Activated CD4-positive, CD25-positive, alpha-beta regulatory T cell (primary cell): ENCODE measurements at places on chromosomes 3 and 15.

DNA sequence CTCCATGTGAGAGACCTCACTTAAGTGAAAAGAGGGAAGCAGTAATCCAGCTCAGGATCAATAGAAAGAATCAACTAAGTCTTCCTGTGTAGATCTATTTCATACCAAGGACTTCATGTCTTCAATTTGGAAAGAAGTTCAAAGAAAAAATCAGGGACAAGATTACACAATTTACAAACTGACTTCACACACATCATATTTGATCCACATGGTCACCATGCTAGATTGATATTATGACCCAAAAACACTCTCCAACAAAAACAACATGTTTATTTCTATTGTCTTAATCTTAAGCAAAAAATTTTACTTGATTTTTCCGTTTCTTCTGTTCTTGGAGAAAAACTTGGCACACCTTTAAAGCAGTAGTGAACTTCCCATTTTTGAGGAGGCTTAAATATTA is 76.3 kb downstream of the THBS1 start:
- DNase-seq = no peak

GRCh38 chr3:20056725-20057611 is 16.7 kb downstream of the KAT2B start:
- DNase-seq = no peak

- DNase-seq = no peak
Observed at GRCh38 chr3:25472153-25472552, 44.1 kb downstream of the RARB start.

GRCh38 chr15:52031556-52031955 is 12.5 kb downstream of the MAPK6 start:
- no peak for DNase-seq

DNA sequence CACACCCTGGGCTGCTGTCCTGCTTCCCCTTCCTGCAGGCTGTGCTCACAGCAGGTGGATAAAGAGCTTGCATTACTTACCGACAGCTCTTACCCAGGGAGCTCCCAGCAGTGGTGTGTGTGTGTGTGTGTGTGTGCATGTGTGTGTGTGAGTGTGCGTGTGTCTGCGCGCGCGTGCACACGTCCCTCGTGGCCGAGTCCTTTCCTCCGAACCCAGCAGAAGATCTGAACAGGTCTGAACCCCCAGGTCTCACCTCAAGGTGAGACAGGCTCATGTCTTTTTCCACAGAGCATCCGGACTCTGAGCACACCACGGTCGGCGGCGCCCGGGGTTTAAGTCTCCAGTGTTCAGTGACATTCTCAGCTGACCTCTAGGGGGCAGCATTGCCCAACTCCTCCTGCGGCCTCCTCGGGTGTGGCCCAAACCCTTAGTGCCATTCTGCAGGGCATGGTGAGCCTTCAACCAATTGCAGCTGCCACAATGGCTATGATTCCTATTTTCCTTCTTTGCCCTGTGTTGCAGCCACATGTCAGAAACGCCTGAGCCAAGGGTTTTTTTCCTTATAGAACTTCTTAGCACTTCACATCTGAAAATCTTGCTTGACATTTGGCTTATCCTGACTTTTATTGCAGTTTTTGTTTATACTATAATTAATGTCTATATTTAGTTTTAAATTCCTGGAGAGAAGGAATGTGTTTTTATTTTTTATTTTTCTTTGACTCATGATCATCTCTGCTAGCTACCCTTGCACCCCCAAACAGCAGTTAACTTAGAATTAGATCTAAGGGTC is 64.1 kb upstream of the KLHL25 start:
- peak; percentile 55 for DNase-seq

DNA sequence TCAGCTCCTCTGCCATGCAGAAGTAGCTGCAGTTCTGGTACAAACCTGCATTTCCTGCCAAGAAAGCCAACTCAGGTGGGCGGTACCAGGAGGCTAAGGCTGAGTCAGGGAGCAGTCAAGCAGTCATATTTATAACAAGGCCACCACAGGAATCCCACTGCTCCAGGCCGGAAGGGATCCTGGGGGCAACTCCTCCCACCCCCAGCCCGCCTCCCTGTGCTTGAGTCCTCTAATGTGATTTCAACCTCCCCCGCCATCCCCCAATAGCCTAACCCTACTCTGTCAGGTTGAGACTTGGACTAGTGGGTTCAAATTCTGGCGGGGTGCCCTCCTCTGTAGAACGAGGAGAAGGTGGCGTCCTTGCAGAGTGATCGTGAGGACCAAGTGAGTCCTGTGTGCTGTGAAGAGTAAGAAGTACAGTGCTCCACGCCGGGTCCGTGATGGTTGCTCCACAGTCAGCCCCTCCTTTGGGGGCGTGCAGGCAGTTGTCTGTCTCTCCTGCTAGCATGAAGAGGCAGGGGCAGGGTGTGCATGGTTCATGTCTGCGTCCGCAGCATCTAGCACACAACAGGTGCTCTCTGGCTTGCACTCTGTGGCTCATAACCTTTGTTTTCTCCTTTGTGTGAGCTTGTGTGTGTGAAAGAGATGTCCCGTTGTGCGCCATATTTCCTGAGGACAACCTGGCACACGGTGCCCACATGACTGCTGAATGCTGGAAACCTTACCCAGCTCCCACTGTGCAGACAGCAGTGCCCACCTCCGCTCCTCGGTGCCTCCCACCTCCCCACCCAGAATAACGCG is 78.3 kb downstream of the SMAD6 start:
- DNase-seq = no peak
